ENCODE measurements at places on chromosomes 3 and 15.

DNA sequence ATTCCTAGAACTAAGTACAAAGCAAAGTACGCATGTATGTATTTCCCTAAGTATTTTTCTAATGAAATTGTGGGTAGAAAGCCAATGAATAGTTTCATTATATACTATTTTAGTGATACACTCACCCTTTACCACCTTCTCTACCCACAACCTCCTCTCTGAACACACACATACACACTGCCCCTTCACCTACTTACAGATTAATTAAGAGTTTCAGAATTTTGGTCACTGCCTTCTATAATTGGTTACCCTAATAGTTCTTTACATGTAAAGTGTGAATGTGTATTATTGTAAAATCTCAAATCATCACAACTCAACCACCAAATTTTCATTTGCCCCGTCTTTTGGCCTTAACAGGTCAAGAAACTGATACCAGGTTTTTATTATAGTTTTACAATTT is 7.2 kb downstream of the PFN2 start:
- DNase-seq = no peak

GRCh38 chr15:41474941-41475340 is 18.7 kb upstream of the ITPKA start:
- DNase-seq = no peak

GRCh38 chr3:94098452-94098851 is 35.6 kb downstream of the NSUN3 start:
- no peak for DNase-seq

GRCh38 chr3:29591579-29591978 is 310.7 kb downstream of the RBMS3 start:
- no peak for DNase-seq

DNA sequence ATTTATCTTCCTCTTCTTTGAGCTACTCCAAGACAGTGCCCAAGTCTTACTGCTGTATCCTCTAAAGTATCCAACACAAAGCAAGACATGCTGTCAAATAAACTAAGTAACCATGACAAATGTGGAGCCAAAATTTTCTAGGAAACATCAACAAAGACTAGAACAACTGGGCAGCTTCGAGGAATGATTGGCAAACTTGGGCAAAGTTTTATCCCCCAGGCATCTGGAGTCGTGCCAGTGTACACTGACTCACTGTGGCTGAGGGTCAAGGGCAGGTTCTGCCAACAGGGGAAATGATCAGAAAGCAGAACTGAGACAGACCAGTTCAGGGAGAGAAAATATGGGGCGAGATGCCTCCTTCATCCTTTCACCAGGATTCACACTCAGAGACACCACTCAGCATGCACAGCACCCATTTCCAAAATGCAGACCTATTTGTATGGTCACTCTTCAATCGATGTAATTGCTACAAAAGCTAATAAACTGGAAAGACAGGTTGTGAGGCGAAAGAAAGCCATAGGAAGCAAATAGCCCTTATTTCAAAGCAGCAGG is 65.8 kb downstream of the MB21D2 start:
- no peak for DNase-seq

GRCh38 chr15:81939604-81940440 is 106.0 kb downstream of the MEX3B start:
- peak; percentile 62 for DNase-seq

GRCh38 chr15:74784426-74785193 is 2.7 kb downstream of the CSK start:
- DNase-seq = no peak

DNA sequence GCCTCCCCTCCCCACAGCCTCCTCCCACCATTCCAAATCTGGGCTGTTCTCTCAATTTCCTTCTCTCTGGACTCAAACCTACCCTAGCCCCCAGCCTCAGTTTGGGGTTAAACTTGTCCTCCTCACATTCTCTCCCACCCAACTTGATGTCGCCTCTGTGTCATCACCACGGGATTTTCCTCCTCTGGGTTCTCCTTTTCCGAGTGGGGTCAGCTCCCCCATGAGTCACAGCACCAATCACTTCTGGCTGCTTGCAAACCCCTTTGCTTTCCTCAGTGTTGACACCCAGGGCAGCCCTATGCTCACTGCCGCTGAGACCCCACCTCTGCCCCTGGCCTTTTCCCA is 451 bp downstream of the CCR5AS start:
- no peak for DNase-seq

- DNase-seq = peak; percentile 44
Measured at GRCh38 chr3:46087871-46088270, 60.6 kb upstream of the XCR1 start.

DNA sequence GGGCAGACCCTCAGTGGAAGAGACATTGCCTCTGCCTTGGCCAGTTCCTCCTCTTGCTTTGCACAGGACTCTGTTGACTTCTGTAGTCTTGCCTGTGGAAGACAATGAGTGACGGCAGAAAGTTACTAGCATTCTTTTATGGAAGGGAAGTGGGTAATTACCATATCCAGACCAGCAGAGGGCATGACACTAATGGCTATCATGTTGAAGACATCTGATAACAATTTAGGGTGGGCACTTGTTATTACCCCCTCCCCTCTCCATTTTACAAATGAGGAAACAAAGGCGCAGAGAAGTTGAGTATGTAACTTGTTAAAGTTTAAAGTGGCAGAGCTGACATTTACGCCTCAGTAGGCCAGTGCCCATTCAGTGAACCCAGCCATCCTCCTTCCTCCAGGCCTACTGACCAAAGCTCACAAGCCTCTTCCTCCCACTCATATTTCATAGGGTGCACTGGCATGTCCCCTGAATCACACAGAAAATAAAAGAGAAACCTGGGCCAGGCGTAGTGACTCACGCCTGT is 48.2 kb upstream of the FMN1 start:
- DNase-seq = peak; percentile 90

- DNase-seq = no peak
Measured at GRCh38 chr3:73828348-73828747, 203.6 kb upstream of the PDZRN3 start.

DNA sequence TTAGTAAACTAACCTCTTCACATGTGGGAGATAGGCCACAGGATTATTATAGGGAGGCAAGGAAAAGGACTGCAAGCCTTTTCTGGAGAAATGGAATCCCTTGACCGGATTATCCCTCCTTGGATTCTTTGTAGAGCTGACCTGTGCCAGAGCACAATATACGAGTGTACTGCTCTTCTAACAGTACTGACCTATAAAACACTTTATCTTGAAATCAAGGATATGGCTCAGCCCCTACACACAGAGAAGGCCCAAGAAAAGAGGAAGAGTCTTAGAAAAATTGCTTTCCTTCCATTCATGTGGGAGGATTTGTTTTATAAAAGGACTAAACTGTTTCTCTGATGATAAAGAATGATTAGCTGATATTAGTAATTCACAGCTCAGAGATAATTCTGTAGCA is 42.2 kb downstream of the DMXL2 start:
- no peak for DNase-seq

GRCh38 chr3:70097084-70097483 is 97.6 kb downstream of the SAMMSON start:
- DNase-seq = no peak

DNA sequence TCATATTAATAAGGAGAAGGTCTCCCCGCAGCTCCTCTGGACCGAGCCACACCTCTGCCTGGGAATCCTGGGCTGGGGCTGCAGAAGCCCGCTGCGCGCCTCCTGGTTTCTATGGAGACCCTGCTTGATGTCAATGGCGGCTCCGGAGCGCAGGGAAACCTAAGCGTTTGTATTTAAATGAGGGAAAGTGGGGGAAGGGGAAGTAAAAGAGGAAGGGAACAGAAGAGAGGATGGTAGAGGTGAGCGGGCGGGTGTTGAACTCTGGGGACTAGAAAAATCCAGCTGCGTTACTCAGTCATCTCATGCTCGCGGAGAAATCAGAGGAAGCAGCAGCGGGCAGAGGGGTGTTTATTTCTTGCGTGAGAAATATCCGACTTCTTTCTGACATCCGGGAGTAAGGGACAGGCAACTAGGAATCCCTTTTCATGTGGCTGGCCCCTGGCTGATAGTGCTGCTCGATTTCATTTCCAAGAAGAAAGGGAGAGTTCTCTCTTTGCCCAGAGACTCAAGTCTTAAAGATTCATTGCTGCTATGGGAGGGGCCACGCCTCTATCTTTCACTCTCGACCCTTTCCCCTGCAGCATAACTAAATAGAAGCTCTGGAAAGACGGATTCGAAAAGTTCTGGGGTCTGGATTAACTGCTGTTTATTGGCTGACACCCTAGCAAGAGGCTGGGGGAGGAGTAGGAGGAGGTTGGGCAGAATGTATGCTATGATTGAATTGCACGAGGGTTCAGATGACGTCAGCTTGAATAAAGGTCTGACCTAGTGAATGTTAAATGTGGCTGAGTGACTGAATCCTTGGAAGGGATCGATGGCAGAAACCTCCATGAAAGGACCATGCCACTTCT is 110.5 kb upstream of the GAP43 start:
- peak; percentile 96 for DNase-seq

- DNase-seq = no peak
Measured at GRCh38 chr15:26882616-26883365, 15.9 kb downstream of the GABRA5 start.

DNA sequence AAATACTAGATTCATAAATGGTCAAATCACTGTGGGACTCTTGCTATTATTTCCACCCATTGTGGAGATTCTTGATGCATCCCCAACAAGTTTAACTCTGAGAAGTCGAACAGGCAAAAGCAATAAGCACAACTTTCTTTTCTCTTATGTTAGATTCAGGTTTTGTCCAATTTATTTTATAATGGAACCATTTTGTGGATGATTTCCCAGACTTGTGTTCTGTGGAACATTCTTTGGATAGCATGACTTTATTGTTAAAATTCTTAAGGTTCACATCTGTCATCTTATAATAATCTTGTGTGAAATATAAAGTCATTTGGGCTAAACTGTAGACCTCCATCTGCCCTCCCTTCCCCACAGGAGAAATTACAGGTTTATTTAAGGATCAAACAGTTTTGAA is 213.7 kb downstream of the LPP start:
- DNase-seq = no peak

DNA sequence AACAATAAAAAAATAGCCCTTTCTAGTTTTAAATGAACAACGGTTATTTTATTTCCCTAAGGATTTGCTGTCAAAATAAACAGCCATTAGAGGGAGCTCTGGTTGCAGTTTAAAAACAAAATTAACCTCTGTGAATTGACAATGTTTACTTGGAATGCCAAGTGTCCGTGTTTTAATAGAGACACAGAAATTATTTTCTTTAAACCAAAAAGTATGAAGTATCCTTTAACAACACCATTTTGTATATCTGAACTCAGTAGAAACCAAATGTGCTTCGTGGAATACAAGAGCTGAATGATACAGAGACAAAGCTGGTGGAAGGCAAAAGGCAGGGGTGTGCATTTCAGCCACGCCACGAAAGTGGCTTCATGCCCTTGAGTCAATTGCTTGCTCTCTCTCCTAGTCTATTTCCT is 74.4 kb downstream of the MOBP start:
- DNase-seq = peak; percentile 60

DNA sequence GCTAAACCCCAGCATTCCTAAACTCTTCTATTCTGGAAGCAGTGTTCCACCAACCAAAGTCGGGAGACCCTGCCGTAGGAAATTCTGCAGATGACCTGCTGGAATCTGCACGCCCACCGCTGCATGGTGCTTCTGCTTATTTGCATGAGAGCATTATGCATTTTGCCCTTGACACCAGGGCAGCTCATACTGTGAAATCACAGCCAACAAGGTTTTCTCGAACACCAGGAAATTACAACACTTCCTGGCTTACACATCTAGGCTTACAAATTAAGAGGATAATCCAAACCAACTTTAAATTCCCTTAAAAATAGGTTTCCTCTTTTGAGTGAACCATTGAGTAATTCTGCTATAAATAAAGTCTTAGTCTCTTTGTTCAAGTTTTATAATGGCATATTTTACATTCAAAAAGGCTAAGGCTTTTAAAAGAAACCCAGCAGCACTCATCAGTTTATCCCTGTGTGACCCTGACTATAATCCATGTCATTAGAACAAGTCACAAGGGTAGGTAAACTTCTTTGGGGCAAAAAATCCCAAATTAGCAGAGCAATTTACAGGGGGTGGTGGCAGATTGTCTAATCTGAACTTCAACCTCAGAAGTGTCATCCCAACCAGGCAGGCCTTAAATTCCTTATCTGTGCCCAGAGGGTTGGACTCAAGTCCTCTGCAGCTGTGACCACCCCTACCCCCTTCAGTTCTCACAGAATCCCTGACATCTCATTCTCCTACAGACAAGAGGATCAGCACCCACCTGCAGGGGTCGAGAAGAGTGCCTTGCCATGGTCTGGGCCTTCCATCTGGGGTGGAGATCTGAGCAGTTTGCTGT is 33.5 kb upstream of the RBP1 start:
- no peak for DNase-seq

- DNase-seq = no peak
Measured at GRCh38 chr3:89252016-89252415, 144.6 kb downstream of the EPHA3 start.

DNA sequence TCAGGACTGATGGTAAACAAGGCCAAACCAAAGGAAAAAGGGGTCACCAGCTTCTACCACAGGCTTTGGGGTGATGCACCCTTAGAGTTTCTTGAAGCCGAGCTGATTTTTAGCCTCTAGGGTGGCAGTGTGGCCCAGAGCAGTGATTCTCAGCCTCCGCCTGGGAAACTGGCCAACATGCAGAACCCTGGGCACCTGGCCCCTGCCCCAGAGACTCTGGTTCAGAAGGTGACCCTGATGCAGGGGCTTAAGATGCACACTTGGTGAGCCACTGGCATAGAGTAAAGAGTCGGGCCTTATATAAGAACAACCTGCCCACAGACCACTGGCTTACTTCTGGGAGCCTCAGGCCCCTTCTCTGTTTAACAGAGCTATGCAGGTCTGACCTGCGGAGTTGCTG is 44.5 kb downstream of the SYNM start:
- no peak for DNase-seq

GRCh38 chr3:196138482-196139254 is 56.8 kb upstream of the TFRC start:
- peak; percentile 89 for DNase-seq

DNA sequence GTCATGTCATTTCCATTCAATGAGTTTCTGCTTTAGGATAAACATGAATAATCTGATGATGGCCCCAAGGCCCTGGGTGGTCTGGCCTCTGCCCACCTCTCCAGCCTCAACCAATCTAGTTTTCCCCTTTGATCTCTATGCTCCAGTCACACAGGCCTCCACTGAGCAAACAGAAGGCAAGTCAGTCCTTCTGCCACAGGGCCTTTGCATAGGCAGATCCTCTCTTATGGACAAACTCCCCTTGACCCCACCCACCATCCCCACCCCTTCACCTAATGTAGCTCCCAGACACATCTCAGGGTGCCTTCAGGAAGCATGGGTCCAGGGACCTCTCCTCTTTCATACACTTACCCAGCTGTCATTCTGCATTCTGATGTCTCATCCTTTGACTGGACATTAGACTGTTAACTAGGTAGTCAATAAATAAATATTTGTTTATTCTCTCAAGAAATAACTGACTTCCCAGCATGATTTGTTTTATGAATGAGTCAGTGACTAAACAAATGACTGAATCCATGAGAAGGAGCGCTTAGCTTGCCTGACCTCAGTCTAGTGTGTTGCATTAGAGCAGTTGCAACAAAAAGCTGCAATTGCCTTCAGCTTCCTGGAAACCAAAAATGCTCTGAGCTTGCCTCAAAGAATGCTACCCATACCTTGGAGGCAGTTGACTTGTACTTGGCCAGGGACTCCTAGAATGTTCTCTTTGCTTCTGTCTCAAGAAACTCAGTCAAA is 386.6 kb upstream of the WNT5A start:
- DNase-seq = no peak
